HCT116 (cell line): ENCODE measurements at places on chromosomes 5 and 9.
A peak's percentile ranks its signal among the peaks of the same experiment; 100 is the strongest.

DNA sequence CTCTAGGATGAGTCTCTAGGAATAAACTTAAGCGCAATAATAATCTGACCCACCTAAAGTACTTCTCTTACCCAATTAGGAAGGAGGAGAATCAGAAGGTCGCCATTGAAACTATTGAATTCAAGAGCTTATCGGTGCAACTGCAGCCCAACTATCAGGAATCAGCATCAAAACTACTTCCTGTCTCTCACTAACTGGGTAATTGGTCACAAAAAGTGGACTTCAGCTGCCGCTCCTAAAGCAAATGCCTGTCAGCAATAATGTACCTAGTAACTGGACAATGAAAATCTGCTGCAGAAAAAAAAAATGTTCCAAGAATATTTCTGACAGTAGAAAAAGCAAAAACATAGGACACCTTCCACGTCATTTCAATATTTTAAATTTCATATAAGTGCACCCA lies 3.3 kb downstream of the OR1L8 start:
- DNase-seq = no peak

DNA sequence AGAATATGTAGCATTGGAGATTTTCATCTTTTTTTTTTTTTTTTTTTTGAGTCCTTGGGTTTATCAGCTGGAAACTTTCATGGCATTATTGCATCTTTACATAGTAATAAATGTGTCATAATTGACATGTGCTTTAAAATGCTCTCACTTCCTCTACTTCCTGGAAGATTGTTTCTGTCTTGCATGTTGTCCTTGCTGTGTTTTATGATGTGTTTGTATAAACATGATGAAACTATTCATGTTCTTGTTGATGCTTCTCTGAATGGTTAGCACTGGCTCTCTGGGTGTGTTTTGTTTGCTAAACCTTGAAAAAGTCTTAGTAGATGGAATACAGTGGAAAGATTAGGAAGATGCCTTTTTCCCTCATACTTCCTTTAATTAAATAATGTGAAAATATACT lies 87.9 kb downstream of the IQGAP2 start:
- no peak for DNase-seq

GRCh38 chr5:118681655-118682054 lies 306.7 kb downstream of the DTWD2 start:
- DNase-seq = no peak

GRCh38 chr5:69265931-69266330 lies 31.2 kb downstream of the CDK7 start:
- DNase-seq = peak; percentile 13

- no peak for DNase-seq
Measured at GRCh38 chr5:72472031-72472430, 35.2 kb downstream of the ZNF366 start.

GRCh38 chr5:172450861-172451695 lies 3.2 kb downstream of the SH3PXD2B start:
- DNase-seq = no peak

DNA sequence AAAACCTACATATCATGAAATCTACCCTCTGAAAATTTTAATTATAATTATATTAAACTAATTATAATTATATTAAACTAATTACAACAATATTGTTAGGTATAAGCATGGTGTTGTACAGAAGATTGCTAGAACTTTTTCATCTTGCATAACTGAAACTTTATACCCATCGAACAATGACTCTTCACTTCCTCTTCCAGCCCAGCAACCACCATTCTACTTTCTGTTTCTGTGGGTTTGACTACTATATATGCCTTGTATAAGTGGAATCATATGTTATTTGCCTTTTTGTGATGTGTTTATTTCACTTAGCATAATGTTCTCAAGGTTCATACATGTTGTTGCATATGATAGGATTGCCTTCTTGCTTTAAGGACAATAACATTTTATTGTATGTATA lies 274.2 kb upstream of the CCNH start:
- no peak for DNase-seq

- DNase-seq = peak; percentile 40
Measured at GRCh38 chr5:81247441-81247972, 14.4 kb downstream of the CKMT2 start.

- no peak for DNase-seq
Measured at GRCh38 chr9:19464061-19464763, 55.4 kb downstream of the ACER2 start.

DNA sequence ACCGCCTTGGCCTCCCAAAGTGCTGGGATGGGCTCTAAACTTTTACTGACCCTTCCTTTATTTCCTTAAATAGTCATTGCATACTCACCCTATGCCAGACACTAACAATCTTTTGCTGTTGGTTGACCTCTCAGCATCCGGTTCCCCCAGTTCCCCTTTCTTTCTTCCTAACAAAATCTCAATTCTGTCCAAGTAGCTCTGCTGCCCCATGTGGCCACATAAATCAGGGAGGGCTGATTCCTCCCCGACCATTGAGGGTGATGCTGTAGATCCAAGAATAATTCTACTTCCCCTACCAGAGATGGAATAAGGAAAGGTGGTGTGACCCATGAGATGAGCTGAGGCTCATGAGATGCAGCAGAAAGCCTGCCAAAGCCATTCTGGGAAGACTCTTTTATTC lies 315.3 kb upstream of the MSX2 start:
- no peak for DNase-seq

GRCh38 chr9:90969021-90969675 lies 167.5 kb downstream of the SYK start:
- DNase-seq = no peak

GRCh38 chr5:2670940-2671339 lies 80.5 kb downstream of the IRX2 start:
- no peak for DNase-seq

DNA sequence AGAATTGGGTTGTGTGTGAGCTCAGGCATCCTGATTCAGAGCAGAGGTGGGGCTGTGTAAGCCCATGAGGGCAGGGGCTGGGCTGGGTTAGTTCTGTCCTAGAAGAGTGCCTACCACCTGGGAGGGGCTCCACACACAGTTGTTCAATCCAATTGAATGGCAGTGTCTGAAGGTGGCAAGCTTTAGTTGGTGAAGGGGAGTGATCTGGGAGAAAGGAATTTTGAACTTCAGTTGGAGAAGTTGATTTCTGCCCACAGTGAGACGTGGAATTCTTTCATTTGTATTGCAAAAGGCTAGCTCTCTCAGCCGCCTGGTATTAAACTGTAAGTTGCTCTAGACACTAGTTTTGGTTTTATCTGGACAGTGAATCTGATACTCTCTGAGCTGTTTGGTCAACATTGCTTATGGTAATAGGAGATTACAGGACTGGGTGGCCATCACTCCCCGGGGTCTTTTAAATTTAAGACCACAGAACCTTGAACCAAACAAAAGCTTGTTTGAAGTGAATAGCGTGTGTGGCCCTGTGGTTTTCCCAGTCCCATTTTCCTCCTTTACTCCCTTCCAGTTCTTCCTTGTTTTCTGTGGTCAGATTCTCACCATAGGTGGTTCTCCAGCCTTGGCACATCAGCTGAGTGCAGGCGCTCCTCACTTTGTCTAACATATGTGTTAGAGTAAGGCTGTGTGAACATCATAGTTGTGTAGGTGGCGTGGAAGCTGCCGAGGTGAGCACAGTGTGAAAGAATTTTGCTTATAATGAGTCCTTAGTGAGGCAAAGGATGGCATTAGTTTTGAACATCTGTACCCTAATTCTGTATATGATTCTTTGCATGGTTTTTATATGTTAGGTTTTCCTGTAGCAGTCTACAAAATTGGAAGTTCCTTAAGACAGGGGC lies 78.0 kb downstream of the ARHGAP26 start:
- no peak for DNase-seq

DNA sequence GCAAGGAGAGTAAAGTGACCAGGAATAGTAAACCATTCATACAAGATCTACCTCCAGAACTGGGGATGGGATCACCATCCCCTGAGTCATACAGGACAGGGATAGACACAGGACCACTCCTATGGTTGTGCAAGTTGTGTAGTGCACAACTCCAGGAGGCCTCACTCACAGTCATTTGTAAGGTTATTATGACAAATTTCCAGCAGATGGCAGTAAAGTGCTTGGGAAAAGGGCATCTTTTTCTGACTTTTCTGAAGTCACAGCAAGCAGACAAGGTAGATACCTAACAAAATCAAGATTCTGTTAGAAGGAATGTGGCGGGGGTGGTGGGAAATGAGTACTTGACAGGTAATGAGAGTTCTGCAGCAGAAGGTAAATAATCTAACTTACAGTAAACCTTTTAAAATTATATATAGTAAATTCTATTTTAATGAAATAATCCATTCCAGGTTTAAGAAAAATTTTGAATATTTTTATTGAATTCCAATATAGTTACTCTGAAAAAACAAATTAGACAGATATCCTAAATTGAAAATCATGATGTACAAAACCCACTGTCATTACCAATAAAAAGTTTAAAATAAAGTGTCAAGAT lies 16.7 kb upstream of the KIF27 start:
- DNase-seq = peak; percentile 62

DNA sequence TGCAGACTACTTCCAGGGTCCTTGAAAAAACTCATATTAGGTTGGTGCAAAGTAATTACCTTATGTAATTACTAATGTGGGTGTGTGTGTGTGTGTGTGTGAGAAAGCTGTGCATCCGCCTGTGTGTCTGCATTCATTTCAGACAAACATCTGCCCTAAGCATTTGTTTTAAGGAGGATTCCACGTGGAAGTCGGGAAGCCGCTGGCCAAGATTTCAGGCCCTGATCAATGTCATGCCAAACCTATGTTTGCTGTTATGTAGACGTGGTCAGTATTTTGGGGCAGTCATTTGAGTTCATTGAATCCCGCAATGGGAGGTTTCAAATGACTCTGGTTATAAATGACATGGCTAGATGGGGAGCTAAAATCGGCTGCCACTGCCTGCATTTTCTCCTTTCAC lies 33.6 kb upstream of the BASP1 start:
- no peak for DNase-seq

DNA sequence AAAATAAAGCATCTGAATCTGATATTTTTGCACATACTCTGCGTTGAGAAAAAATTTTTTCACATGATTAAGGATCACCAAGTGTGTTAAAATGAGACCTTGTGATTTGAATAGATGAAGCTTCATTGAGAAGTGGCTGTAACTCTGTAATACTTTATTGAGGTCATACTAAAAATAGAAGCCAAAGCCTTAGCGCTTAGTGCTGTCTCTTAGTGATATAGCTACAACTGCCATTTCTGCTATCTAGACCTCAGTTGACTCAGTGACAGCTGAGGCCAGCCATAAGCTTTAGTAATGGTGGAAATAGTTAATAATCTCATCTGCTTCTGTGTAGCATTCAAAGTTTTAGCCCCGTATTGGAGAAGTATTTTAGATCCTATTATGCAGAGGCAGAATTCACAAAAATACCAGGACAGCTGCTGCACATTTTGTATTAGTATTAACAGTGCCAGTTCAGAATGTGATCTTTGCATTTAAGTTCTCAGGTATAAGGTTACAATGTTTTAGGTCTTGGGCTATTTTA lies 107.4 kb upstream of the SGCD start:
- DNase-seq = no peak

DNA sequence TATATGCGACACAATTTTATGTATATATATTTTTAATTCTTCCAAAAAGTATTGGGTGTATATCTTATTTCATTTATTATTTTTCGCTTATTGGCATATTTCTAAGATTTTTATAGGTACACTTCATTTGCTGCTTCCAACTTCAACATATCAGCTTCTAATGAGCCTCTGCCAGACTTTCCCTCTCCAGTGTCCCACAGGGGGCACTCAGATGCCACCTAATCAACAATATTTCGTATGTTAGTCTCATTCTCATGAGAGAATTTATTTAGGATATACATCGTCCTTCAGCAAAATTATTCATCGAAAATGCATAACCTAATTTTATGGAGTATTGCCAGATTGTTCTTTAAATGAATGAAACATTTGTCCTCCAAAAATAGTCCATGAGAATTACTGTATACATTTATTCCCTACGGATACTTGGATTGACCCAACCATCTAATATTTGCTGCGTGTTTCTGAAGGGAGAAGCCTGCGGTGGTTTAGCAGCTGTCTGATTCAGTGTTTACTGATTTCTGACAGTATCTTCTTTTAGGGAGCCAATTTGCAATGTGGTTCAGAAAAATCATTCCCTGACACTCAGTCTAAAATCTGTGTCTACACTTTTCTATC lies 100.6 kb upstream of the SELENOP start:
- DNase-seq = peak; percentile 51

- DNase-seq = no peak
Measured at GRCh38 chr9:127739614-127740330, 4.7 kb upstream of the TOR2A start.

GRCh38 chr5:72611118-72611730 lies 104.0 kb upstream of the ZNF366 start:
- peak; percentile 48 for DNase-seq

DNA sequence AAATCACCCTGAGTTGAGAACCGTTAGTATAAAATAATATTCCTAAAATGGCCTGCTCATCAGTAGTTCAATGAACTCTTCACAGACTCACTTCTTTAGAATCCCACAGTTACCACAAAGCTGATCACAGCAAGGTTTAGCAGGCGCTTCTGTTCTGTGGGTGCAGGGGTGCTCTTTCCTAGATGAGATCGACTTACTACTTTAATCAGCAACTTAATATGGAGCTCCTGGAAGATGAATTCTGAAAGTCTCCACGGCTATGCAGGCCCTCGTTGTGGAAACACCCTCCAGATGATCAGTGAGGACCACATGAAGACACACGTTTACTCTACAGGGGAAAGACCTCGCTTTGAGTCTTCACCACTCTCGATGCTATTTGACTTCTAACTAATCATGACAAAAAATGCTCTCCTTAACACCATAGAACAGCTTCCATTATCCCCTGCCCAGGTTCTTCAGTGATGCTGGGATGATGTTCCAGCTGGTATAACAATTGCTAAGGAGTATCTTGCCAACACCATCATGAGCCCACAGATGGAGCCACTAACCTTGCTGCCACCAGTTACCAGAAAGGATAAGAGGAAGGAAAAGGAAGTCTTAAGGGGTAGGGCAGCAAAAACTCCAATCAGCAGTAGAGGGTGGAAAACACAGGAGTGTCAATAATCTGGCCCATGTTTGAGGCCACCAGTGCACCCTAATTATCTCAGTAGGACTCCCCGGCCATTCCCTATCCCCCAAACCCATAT lies 17.9 kb upstream of the GPX8 start:
- DNase-seq = no peak

GRCh38 chr5:77407152-77407551 lies 85.0 kb downstream of the WDR41 start:
- no peak for DNase-seq

DNA sequence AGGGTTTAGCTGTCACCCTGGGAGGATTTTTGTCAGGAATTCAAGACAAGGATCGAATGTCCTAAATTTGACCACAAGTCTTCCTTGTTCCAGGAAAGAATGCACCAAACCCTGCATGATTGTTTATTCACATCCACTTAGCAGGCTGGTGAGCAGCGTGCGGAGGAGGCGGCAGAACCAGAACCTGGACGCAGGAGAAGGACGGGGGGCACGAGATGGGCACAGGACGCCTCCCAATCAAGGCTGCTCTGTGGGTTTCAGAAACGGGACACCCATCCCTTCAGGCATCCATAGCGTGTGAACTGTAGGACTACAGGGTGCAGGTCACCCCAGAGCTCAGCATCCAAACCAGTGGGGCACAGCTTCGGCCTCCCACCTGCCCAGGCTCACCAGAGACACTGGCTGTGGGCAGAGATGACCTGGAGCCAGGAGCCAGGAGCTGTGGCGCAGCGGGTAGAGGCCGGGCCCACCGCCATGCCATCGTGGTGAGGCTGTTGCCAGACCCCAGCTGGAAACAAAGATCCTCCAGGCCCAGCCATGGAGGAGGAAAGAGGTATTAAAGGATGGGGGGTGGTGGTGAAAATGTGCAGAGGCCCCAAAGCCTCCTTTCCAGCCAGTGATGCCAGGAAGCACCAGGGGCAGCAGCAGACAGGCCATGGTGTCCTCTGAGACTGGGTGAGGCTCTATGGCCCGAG lies 32.3 kb upstream of the ADAMTS2 start:
- no peak for DNase-seq

GRCh38 chr9:36888551-36888950 lies 145.5 kb downstream of the PAX5 start:
- no peak for DNase-seq
